ENCODE measurements at places on chromosomes 7 and 10.

DNA sequence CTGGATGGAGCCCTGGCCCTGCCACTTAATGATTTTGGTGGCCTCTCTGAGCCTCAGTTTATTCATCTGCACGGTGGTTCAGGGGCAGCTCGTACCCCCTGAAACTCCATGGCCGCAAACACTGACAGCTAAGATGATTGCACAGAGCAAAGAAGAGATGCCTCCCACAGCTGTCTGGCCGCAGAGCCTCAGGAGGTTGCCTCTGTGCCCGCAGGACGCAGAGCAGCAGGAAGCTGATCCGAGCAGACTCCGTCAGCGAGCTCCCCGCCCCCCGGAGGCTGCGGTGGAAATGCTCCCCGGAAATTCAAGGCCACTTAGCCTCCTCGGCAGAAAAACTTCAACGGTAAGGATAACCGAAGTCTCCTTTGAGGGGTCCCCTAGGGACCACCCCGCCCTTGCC, 30.2 kb upstream of the C10orf53 start:
- no peak for DNase-seq

DNA sequence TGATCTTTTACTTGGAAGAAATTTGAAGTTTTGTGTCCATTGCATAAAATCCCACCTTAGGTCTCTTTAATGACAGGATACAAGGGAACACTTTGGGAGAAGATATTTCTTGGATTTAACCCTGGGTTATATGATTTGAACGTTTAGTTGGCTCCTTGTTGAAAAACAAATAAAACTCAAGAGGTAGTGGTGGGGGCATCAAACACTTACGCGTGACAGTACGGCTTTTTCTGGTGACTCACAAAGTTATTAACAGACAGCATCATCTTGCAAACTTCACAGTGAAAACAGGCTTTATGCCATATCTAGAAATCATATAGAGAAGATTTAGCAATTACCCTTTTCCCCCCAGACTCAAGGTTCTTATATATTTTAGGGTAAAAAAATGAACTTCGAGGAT, 699 bp downstream of the NRAP start:
- DNase-seq = no peak

GRCh38 chr7:120079704-120080103, 193.3 kb upstream of the KCND2 start:
- no peak for DNase-seq

- no peak for DNase-seq
These were observed 26.7 kb upstream of the DNAJB6 start for GRCh38 chr7:157309988-157310668.

DNA sequence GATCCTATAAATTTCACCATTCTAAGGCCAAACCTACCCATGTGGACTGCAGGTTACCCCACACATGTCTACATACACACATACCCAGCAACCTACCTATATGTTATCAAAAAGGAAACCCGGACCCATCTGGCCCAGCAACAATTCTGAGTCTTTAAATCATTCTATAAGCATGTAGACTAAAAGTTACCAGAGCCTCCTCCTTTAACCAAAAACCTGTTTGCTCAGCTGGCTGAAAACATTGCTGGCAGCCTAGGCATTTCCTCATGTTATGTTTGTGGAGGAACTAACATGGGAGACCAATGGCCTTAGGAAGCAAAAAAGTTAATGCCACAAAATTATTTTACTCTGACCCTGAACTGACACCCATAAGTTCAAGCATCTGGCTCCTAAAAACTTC, 5.3 kb upstream of the ADCK2 start:
- DNase-seq = no peak

DNA sequence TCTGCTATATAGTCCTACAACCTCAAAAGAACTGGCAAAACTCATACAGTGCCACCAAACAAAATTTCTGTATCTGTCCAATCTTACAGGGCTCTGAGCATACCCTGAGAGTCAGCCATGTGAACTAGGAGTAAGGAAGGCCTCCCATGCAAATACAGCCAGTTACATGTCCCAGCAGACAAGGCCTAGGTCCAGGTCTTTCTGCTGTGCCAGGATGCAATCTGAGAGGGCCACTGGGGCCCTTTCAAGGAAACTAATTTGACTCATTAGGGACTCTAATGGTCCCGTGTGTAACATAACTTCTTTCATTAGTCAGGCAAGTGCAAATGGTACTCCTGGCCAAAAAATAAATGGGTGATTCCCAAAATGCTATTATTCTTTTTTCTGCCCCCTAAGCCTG, 17.9 kb upstream of the HIBADH start:
- DNase-seq = no peak

DNA sequence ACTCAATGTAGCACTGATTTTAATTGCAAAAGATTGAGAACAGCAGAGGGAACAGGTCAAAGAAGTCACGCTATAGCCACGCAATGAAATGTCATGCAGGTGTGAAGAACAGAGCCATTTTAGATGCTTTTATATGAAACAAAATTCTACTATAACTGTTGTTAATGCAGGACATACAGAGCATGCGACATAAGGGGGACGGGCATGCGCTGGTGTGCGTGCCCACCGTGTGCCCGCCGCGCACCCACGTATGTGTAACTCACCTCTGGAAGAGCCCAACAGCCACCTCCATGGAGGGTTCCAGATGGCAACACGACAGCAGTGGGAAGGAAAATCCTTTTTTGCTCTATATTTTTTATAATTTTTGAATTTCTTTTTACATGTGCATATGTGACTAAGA, 410.0 kb upstream of the RNF32 start:
- DNase-seq = no peak

DNA sequence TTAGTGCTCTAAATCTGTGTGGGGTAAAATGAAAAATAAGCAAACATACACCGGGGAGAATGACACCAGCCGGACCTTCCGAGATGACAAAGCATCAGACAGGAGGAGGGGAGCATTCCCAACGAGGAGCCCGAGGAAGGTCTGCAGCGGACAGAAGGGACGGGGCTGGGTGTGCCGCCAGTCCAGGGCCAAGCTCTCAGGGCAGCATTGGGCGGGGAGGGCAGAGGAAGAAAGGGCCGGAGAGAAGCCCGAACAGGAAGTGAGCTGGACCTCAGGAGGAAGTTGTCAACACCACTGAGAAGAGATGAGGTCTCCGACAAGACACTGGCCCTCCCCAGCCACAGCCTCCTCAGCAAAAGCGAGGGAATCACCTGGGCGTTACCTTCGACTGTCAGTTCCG, 182.6 kb upstream of the RNF32 start:
- no peak for DNase-seq

DNA sequence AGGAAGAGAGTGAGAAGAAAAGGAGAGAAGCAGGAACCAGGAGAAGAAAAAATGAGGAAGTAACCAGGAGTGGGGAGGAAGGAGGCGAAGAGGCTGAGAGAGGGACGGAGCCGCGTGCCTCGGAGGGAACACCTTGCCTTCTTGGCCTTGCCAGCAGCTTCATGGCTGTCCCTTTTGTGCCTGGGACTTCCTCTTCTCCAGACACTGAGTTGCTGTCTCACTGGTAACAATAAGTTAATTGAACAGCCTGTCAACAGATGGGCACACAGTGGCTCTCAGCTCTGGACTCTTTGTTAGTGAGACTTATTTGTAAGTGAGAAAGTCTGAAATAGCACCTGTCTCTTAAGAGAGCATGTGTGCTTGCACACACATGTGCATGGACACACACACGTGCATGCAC, 83.2 kb downstream of the GATA3 start:
- no peak for DNase-seq

DNA sequence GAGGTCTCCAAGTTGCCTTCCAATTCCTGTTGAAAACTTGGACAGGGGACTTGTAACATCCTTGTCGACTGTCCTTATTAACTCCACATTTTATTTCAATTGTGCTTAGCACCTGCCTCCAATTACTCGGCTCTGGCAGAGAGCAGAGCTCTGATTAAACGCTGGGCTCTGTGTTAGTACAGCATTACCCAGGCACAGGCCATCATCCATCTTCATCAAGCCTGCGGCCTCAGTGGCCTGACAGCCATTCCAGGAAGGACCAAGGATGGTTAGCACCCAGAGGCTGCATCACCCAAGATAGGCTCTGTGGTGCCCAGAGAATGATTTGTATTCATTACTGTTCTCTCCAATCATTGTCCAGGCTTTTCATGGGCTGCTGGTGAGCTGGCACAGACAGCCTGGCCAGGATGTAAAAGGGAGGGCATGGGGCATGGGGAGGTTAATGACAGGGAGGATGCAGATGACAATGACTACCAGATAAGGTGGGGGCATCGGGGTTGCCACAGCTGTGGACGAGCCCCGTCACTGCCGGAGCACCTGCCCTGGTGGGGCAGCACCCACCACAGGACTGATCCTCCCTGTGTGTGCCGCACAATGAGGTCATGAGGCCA, 123.3 kb downstream of the PTPN20 start:
- DNase-seq = no peak

DNA sequence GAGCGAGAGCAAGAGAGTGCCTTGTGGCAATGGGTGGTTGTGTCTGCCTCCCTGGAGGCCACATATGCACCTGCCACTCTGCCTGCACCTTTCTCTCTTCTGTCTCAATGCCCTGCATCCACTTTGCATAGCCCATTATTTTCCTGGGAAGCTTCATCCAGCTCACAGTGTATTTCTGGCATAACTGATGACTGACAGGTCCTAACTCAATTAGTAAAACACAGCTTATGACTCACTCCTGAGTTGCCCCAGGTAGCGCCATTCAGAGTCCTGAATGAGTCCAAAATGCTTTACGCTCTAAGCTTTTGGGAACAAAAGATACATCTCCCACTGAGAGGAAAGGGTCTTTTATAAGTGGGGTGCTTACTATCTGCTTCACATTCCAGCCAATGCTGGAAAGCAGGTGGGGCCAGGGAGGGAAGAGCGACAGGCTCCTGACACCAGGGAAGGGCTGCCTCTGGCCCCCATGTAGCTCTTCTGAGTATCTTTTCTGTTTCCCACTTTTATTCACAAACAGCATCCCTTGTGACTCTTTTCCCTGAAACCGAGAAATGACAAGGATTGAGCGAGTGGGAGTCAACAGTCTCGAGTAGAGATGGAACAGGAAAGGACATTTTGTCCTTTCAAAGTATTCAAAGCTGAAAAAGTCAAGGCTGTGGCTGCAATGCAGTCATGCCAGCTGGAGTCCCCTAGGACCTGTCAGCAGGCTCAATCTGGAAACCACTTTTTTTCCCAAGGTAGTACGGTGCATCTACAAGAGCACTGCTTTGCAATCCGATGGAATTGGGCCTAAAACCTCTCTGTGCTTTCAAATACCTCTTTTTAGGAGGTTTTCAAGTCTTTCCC, 479.3 kb upstream of the PODXL start:
- DNase-seq = no peak

GRCh38 chr7:81688622-81689411, 81.0 kb downstream of the HGF start:
- DNase-seq = no peak

- DNase-seq = no peak
These were observed 698.8 kb upstream of the CELF2 start for GRCh38 chr10:10318856-10319255.

DNA sequence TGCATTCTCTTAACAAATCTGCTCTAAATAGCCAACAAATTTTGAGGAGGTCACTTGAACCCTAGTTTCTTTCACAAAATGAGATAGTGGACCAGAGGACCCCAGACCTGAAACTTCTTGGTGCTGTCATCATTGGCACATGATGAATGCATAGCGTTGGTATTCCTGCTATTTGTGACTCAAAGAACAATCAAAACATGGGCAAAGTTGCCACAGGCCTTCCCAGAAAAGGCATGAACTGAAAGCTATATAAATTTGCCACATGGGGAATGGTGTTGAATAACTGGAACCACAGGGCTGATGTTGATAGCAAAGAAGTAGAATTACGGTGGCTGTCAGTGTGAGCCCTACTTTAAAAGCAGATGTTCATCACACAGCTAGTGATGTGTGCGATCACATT, 219.9 kb upstream of the KMT2E start:
- DNase-seq = no peak

GRCh38 chr7:29490094-29490607, 73.5 kb upstream of the PRR15 start:
- no peak for DNase-seq

- no peak for DNase-seq
These were observed 20.4 kb downstream of the SSMEM1 start for GRCh38 chr7:130227883-130228575.

DNA sequence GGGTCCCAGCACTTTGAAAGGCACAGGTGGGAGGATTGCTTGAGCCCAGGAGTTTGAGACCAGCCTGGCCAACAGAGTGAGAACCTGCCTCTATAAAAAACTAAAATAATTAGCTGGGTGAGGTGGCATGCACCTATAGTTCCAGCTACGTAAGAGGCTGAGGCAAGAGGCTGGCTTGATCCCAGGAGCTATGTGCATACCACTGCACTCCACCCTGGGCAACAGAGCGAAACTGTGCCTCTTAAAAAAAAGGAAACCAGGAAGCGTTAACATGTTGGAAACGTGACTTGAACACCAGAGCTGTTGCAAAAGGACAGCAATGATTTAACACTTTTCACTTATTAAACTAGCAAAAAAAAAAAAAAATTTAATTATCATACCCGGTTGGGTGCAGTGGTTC, 12.6 kb downstream of the BAZ1B start:
- DNase-seq = no peak

DNA sequence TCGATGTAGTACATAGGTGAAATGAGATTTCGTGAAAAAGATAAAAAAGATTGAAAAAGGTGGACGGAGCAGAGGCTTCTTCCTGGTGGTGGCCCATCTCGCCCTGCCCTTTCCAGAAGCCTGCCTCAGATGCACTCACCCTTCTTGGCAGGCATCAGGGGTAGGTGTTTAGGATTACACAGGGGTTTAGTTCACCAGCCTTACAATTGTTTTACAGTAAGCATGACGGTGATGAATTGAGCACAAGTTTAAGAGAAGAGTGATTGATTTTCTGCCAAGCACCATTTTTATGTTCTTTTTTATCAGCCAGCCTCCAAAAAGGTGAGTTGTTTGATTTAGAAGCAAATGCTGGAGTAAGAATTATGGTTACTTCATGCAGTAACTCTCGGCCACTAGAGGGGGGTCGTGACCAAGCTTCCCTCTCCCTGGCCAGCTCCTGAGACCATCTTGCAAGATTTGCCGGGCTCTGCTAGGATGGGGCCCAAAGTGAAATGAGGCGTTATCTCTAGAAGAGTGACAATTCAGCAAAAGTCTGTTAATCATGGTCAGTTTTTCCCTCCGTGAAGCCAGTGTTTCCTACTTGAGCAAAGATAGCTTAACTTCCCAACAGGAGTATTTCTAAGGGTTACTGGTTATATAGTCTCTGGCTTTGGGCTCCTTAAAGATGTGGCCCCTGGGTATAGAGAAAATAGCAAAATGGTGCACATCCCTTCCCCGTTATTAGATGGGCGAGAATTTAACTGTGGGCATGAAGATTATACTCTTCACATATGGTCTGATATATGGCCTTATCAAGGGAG, 228.8 kb downstream of the BMPER start:
- DNase-seq = no peak
